ENCODE measurements at places on chromosomes 11 and 22. TPM values are rescaled to one million over a fixed set of nuclear protein-coding genes. Genes with fewer than 3 reads are reported as not detected.

DNA sequence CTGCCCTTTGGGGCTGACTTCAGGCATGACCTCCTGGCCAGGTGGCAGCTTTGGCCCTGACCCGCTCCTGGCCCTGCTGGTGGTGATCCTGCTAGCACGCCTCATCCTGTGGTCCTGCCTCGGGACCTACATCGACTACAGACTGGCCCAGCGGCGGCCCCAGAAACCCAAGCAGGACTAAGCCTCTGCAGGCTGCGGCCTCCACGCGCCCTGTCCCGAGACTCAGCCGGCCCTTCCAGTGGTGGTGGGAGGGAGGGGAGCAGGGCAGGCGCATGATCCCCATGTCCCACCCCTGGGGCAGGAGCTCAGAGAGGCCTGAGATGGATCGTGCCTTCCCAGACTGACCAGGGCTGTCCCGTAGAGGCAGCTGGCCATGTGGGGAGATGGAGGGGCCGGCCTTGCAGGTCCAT lies 2.1 kb downstream of the SMIM38 start:
- no peak for DNase-seq

GRCh38 chr11:107271425-107271824 lies 186.2 kb downstream of the CWF19L2 start:
- DNase-seq, result no peak

The CCDC188 gene
- 0.53 TPM for polyA plus RNA-seq

DNA sequence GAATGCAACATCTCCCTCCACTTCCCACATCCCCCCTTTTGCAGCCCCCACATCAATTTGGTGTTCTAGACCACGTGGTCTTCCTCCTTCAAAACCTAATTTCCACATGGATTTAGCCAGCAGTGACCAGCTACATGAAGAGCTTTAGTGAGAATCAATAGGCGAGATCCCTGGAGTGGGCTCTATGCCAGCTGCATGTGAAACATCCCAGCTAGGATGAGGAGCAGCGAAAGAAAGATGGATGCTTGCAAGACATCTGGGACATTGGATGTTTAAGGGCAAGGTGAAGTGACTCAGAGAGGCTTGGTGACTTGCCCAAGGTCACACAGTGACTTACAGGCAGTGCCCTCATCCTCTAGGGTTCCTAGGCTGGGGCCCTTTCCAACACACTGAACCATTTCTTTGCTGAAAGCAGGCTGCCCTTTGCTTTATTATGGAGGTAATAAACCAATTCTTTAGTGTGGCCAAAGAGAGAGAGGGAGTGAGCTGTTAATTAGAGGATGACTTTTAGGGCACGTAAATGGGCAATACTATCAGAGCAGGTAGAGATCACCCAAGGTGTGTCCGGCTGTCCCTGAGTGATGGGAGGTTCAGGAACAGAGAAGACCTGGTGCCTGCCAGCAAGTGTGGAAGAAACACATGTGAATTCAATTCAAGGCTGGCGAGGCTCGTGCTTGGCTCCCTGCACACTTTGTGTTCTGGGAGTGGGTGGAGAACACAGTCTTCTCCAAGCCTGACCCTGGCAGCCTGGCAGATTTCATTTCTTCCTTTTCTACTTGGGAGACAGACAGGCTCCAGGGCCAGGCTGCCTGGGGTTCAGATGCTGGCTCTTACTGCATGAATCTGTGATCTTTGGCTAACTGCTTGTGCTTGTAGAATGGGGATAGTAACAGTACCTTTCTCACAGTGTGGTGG lies 24.0 kb downstream of the TSPAN18 start:
- no peak for DNase-seq

The ZNF214 gene
- 11.8 TPM for polyA plus RNA-seq

DNA sequence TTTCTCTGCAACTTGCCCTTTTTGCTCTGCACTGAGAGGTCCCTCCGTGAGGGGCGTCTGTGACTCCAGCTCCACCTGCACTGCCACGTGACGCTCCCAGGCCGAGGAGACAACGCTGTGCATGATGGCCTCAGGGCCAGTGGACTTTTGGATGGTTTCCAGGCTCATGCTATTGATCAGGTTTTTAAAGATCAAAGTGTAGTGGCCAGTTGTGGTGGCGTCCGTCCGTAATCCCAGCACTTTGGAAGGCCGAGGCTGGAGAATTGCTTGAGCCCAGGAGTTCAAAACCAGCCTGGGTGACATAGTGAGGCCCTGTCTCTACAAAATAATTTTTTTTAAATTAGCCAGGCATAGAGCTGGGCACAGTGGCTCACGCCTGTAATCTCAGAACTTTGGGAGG lies 16.1 kb downstream of the RPL3 start:
- DNase-seq, result no peak

DNA sequence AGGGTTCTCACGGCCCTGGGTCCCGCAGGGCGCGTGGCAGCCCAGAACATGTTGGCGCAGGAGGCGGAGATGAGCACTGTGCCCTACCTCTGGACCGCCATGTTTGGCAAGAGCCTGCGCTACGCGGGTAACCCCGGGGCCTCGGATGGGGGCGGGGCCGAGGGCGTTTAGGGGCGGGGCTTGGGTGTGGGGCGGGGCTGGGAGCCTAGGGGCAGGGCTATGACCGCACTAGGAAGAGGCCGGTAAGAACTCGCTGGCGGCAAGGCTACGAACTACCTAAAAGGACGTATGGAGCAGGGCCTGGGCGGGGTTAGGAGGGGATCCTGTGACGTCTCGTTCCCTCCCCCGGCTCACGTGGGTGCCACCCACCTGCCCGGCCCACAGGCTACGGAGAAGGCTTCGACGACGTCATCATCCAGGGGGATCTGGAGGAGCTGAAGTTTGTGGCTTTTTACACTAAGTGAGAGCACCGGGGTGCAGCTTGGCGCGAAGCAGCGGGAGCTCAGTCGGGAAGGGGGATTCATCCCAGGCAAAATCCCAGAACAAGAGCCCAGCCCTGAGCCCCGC lies 2.8 kb upstream of the LZTR1 start:
- DNase-seq, result no peak

DNA sequence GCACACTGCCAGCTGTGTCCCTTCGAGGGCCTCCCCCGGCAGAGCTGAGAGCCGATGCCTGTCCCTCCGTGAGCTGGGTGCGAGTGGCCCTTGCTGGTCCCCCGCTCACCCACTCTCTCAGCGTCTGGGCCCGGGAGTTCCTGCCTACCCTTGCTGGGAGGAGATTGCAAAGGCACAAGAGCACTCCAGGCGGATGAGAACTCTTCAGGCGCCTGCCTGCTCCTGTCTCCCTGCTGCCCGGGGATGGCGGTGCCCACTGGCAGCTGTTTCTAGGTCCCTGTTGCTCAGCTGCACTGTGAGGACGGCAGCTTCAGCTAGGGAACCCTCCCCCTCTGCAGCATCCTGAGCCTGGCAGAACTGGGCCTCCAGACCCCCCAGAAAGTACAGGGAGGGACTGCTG lies 61.1 kb downstream of the FLRT1 start:
- no peak for DNase-seq

GRCh38 chr22:36104988-36105387 lies 55.6 kb downstream of the APOL3 start:
- no peak for DNase-seq

- no peak for DNase-seq
These were observed 52.2 kb downstream of the PPFIA1 start for GRCh38 chr11:70322666-70323065.

- DNase-seq, result no peak
These were observed 31.7 kb downstream of the ALG12 start for GRCh38 chr22:49886346-49887063.

The PHOX2A gene
- not detected for polyA plus RNA-seq

The MMP12 gene
- polyA plus RNA-seq, result 2.3 TPM

DNA sequence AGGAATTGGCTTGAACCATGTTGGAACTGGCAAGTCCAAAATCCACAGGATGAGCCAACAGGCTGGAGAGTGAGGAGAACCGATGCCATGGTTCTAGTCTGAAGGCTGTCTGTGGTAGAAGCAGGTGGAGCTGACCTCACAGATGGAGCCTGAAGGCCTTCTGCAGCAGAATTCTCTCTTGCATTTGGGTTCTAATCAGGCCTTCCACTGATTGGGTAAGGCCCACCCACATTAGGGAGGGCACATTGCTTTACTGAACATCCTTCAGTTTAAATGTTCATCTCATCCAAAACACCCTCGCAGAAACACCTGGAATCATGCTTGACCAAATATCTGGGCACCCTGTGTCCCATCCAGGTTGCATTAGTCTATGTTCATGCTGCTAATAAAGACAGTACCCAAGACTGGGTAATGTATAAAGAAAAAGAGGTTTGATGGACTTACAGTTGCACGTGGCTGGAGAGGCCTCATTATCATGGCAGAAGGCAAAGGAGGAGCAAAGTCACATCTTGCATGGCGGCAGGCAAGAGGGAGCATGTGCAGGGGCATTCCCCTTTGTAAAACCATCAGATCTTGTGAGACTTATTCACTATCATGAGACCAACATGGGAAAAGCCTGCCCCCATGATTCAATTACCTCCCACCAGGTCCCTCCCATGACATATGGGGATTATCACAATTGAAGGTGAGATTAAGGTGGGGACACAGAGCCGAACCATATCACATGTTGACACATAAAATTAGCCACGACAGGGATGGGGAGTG lies 15.9 kb downstream of the SMIM38 start:
- no peak for DNase-seq

- DNase-seq, result no peak
These were observed 4.1 kb downstream of the SLC36A4 start for GRCh38 chr11:93193731-93194130.

The RDX gene
- 155 TPM for polyA plus RNA-seq

GRCh38 chr11:128282053-128282452 lies 305.3 kb downstream of the ETS1 start:
- DNase-seq, result no peak

DNA sequence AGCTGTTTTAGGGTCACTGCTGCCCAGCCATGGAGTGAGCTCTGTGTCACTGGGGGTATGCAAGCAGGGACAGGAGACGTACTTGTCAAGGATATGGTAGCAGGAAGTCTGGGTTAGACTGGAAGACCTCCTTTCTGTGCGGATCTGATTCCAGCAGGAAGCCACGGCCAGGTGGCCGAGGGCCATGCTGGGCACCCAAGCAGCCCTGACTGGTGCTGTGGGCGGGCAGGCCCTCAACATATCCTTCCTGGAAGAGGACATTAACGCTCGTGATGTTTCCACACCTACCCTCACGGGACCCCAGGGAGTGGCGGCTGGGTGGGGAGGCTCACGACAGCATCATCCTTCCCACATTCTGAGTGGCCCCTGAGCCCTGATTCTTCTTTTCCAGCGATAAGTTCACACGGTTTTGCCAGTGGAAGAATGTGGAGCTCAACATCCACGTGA lies 8.7 kb upstream of the ANKRD13D start:
- no peak for DNase-seq

The FBLN1 gene
- polyA plus RNA-seq, result 105 TPM

DNA sequence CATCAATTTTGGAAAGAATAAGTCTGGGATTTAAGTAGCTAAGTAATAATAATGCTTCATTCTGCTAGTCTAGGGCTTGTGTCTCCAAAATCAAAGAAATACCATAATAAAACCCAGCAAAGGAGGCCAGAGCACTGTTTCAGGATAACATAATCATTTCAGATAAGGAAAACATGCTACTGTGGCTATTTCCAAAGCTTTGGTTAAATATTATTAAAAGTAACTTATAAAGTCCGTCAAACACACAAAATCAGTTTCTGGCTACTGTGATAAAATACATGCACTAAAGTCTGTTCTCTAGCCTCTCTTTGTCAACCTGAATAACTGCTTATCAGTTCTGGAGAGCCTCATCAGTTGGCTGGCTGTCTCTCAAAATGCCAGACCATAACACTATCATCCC lies 1.5 kb upstream of the OR6T1 start:
- no peak for DNase-seq

- DNase-seq, result no peak
These were observed 14.0 kb downstream of the PANX1 start for GRCh38 chr11:94142308-94143281.

The KIF18A gene
- polyA plus RNA-seq, result 13.0 TPM

DNA sequence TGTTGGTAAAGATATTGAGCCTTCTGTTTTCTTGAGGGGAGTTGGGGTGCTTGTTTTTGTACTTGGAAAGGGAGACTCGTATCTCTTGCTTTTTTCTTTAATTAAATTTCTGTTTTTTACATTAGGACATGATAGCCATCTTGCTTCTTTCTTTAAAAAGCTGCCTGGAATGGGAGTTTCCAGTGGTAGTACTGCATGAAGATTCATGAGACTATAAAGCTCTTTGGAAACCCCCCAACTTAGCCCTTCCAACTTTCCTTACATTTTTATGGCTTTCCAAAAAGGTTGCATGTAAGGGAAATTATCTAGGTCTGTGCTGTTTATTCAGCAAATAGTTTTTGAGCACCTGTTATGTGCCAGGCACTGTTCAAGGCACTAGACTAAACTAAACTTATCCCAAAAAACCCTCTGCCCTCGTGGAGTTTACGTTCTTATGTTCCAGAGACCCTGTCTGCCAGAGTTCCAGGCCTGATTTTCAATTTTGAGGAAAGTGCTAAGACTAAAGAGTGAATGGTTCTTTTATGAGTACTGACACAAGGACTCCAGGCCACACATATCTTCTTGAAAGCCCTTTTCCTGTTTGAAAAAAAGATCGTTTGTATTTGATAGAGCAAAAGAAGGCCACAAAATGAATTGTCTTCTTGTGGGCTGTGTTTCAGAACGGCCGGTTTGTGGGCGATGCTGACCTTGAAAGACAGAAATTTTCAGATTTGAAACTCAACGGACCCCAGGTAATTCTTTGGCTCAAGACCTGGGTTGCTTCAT lies 31.9 kb downstream of the CTNND1 start:
- no peak for DNase-seq

- no peak for DNase-seq
These were observed 876 bp downstream of the MS4A12 start for GRCh38 chr11:60493454-60493853.

DNA sequence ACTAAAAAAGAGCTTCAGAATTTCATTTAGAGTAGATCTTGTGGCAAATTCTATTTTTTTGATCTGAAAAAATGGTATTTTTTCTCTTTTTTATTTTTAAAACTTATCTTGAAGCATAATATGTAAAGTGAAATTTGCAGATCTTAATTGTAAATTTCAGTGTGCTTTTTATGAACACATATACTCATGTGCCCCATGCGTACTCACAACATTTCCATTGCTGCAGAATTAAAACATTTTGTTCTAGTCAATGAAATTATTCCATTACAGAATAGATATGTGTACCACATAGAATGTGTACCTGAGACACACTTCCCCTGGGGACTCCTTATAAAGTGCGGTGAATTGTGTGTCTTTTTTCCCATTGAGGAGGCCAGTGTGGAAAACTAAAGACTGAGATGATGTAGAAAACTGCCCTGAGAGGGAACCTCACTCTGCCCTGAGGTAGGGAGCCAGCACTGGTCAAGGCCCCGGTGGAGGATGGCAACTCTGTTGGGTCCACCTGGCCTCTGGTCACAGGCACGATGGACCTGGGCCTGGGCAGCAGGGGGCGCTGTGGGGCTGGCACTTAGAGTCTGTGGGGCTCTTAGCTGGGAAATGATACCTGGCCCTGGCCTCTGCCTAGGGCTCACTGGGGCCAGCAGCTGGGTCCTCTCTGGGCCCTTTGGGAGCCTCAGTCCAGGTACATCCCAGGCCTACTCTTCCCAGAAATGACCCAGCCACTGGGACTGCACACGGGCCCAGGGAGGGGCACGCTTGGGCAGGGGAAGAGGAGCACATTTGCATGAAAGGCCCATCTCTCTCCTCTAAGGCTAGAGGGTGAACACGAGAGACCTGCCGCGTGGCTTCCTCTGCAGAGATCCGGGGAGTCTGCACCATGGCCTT lies 77.9 kb upstream of the TOP3B start:
- DNase-seq, result no peak
